ENCODE measurements at places on chromosomes 16 and 17. TPM values are rescaled to one million over a fixed set of nuclear protein-coding genes. Genes with fewer than 3 reads are reported as not detected.

GAST gene
- not detected for total RNA-seq

- H3K4me3 ChIP-seq, result no peak overlapping the region
- no peak for DNase-seq
- H3K27me3 ChIP-seq, result no peaks in the 10 kb centered on the region
- H3K36me3 ChIP-seq, result peaks cover 19% of the 10 kb centered on the region
- H3K27ac ChIP-seq, result no peak overlapping the region
- peaks cover 11% of the 10 kb centered on the region for H3K4me1 ChIP-seq
Measured at GRCh38 chr16:50609049-50609448, 60.9 kb downstream of the NKD1 start.

DNA sequence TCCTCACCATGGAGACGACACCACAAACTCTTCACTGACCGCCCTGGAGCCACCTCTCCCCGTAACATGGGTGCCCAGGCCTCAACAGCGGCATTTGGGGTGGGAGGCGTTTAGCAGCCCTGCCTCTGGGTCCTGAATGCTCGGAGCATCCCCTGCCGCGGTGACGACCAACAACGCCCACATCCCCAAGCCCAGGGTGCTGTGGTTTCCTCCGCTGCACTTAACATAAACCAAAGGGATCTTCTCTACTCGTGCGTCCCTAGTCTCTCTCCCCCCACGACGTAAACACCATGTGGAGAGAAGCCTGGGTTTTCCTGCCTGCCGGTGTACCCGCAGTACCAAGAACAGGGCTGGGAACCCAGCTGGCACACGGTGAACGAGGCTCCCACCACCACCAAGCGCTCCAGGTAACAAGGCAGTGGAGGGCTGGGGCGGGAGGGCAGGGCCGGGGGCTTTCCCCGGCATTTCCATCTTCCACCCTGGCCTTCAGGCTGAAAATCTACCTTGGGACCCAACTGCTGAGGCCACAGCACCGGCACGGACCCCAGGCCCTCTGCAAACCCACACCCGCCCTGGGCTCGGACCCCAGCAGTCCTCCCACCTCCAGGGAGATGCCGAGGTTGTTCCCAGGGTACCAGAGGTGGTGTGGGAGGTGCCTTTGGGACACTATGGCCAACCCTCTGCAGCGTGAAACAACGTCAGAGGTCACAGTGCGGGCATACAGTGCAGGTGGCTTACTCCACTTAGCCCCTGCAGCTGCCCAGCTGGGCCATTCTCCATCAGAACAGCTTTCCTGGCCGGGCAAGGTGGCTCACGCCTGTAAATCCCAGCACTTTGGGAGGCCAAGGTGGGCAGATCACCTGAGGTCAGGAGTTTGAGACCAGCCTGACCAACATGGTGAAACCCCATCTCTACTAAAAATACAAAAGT is 54.3 kb downstream of the TIMM22 start:
- H3K4me1 ChIP-seq, result peaks cover 24% of the 10 kb centered on the region
- no peak overlapping the region for H3K27ac ChIP-seq
- no peaks in the 10 kb centered on the region for H3K27me3 ChIP-seq
- no peak for DNase-seq
- peaks cover 58% of the 10 kb centered on the region for H3K36me3 ChIP-seq

GRCh38 chr17:76868176-76868668 is at the start of gene MGAT5B:
Gene MGAT5B (plus strand): TSS chr17:76868404. CDS start chr17:76869030, 626 bp downstream.
- H3K27me3 ChIP-seq, result peaks cover 15% of the 10 kb centered on the region
- no peaks in the 10 kb centered on the region for H3K4me1 ChIP-seq
- DNase-seq, result peak; percentile 81
- H3K27ac ChIP-seq, result no peak within 1 kb of the TSS

DNA sequence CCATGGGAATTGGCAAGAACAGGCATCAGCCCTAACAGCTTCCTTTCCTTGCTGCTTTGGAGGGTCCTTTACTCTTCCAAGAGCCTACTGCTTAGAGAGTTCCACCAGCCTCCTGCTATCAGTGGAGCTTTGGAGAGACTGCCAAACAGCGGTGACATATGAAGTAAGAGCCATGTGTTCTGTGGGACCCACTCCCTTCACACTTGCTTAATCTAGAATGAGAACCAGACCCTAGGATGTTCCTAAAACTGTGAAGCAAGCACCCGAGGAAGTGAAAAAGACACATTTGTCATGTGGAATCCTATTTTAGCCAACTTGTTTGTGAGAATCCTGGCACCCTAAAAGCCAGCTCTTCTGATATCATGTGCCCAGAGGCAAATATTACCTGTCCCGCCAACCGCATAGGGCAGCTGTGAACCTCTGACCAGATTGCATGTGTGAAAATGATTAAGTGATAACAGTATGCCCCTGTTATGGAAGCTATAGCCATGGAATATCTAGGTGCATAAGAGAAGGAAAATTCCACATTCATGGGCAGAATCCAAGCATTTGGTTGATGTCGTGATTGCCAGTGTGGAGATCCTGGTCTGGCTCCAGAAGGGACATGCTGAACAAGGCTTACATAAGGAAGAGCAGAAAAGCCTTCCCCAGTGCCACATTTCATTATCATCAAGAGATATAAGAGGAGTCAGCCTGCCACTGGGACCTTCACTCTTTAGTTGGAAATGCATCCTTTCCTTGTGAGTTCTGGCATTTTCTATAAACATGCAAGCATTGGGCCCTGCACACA is 18.7 kb downstream of the RCVRN start:
- no peak overlapping the region for H3K4me3 ChIP-seq
- DNase-seq, result no peak
- no peaks in the 10 kb centered on the region for H3K4me1 ChIP-seq
- H3K27me3 ChIP-seq, result no peaks in the 10 kb centered on the region
- H3K27ac ChIP-seq, result no peak overlapping the region
- no peaks in the 10 kb centered on the region for H3K36me3 ChIP-seq
